ENCODE measurements at places on chromosomes 6 and 20. TPM values are rescaled to one million over a fixed set of nuclear protein-coding genes. Genes with fewer than 3 reads are reported as not detected.

KIF6 gene
- total RNA-seq = 0.11 TPM

DPPA5 gene
- total RNA-seq = not detected

PDE10A gene
- 27.5 TPM for total RNA-seq

ACSS1 gene
- 15.6 TPM for total RNA-seq

BTN1A1 gene
- total RNA-seq = not detected

VWA7 gene
- 1.4 TPM for total RNA-seq

TCF21 gene
- total RNA-seq = not detected

WFDC6 gene
- not detected for total RNA-seq

TGM2 gene
- 445 TPM for total RNA-seq

HSD17B8 gene
- total RNA-seq = 14.5 TPM

MAK gene
- 0.09 TPM for total RNA-seq

MUC22 gene
- not detected for total RNA-seq

POM121L2 gene
- total RNA-seq = not detected

MYL9 gene
- total RNA-seq = 29.0 TPM

SLA2 gene
- total RNA-seq = not detected

OPN5 gene
- total RNA-seq = not detected

TBX18 gene
- total RNA-seq = 15.8 TPM

HLA-DRB5 gene
- not detected for total RNA-seq

CBLN4 gene
- not detected for total RNA-seq

CLDN20 gene
- total RNA-seq = not detected

SYNE1 gene
- total RNA-seq = 30.5 TPM

SLC17A2 gene
- total RNA-seq = not detected

TCF15 gene
- not detected for total RNA-seq

MAS1 gene
- total RNA-seq = not detected

IL17F gene
- total RNA-seq = not detected

RIPOR3 gene
- total RNA-seq = 0.08 TPM

CRIP3 gene
- not detected for total RNA-seq

HSF2 gene
- total RNA-seq = 5.8 TPM

FAM110A gene
- total RNA-seq = 11.6 TPM

HLA-C gene
- 36.3 TPM for total RNA-seq

MOG gene
- not detected for total RNA-seq

LINC00237 gene
- total RNA-seq = not detected
